ENCODE measurements at places on chromosomes 4 and X.

- DNase-seq = no peak
Observed at GRCh38 chrX:69119122-69119521, 46.1 kb downstream of the PJA1 start.

- no peak for DNase-seq
Observed at GRCh38 chr4:130110189-130110588, 1014.2 kb downstream of the C4orf33 start.

DNA sequence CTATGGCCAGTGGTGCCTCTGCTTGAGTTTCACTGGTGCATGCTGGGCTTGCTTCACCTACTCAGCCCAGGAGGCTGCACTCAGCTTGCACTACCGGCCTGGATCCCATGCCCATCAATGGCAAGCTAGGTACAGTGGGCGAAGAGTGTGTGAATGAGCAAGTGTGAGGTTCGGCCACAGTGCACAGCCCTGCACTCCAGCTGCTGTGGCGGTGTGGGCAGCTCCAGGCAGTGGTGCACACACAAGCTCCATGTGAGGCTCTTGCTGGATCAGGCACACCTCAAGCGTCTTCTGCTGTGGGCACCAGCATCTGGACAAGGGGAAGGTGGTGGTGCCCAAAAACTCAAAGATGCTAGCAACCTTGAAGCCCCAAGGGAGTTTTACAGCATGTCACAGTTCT, 820.9 kb upstream of the LCORL start:
- no peak for DNase-seq

DNA sequence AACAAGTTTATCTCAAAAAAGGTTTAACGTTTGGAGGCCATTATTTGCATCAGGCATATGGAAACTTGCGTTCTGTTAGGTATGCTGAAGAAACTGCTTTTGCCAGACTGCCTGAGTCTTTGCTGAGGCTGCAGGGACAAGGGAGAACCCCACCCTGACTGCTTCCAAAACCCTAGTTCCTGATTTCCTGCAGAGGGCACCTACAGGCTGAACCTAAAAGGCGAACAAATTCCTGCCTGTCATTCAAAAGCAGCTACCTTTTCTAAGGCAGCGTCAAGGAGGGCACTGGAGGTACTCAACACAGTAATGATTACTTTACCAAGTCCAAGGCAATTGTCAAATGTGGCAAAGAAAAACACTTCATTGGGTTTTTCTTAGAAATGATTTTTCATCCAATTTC, 578 bp upstream of the CORIN start:
- DNase-seq = no peak

DNA sequence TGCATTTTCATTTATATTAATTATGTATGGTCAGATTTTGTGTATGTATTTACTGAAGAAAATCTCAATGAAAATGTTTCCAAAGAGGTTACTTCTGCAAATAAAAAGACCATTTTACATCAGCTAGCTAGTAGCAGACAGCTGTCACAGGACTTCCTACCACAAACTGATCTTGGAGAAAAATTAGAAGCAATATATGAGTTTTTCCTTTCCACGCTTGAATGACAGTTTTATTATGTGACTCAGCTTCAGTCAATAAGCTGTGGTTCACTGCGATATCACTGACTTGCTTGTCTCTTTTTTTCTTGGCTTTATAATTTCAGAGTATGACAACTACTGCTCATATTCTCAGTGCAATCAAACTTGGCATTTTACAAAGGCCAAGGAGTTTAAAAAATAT, 787.4 kb upstream of the GALNTL6 start:
- DNase-seq = no peak

DNA sequence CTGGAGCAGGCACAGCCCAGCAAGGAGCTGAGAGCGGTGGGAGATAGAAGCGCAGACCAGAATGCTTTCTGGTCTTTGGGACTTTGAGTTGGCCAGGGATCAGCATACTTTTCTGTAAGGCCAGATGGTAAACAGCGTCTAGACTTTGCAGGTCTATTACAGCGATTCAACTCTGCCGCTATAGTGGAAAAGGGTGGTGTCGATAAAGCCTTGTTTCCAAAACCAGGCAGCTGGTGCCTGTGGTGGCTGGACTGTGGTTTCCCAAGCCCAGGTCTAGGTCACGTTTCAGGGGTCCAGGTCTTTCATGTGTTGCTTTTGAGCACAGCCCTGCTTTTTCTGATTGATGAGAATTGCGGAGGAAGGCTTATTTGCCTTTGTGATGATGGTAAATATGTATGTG, 40.1 kb downstream of the HTT-AS start:
- no peak for DNase-seq

- no peak for DNase-seq
Observed at GRCh38 chr4:134533068-134533467, 331.5 kb upstream of the PABPC4L start.

DNA sequence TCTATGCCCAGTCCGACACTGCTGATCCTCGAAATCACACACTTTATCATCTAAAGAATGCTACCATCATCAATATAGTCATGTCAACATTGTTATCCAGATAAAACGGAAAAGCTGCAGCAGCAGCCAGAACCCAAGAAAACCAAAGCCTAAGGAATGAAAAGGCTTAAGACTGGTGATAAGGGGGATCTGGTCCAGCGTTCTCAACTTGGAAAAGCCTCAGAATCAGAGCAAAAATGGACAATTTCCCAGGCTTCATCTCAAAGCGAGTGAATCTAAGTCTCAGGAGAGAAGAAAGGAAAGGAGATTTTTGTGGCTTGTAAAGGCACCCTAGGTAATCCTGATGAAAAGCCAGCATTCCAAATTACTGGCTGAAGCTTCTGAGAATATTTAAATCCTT, 8.2 kb downstream of the ZNF518B start:
- DNase-seq = no peak

DNA sequence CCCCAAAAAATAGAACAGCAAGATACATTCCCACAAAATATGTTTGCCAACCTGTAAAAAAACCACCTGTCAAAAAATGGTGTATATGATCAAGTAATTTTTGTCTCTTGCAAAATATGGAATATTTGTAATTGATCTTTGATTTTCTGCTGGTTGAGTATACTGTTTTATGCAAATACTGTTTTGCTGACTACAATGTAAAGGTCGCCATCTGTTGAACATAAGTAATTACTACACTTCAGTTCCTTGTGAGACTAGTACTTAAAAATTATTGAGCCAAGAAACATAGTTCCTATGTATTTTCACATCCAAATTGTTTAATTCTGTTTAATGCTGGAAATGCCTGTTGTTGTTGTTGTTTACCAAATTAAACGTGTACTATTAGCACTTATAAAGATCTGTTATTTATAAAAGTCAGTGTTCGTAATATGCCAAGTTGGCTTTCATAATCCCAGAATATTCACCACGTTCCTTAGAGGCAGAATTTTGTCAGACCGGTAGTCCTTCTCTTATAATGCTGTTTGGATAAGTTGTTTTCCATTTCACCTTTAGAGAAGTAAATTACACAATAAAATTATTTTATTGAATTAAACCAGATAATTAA, 144.2 kb downstream of the PDLIM5 start:
- DNase-seq = no peak

- DNase-seq = no peak
Observed at GRCh38 chr4:11546391-11547175, 117.9 kb upstream of the HS3ST1 start.

DNA sequence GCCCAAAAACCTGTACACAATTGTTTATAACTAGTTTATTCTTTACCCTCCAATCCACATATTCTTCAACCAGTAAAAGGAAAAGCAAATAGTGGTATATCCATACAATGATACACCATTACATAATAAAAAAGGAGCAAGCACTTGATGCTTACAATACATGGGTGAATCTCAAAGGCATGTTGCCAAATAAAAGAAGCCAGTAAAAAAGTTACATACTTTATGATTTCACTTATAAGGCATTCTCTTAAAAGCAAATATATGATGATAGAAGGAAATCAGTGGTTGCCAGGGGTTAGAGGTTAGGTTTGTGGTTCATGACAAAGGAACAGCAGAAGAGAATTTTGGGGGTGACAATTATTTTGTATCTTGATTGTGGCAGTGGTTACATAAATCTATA, 896.1 kb upstream of the LCORL start:
- DNase-seq = no peak

GRCh38 chr4:15809058-15809457, 30.9 kb downstream of the CD38 start:
- DNase-seq = no peak

GRCh38 chr4:8846046-8846720, 25.5 kb downstream of the HMX1 start:
- DNase-seq = no peak

DNA sequence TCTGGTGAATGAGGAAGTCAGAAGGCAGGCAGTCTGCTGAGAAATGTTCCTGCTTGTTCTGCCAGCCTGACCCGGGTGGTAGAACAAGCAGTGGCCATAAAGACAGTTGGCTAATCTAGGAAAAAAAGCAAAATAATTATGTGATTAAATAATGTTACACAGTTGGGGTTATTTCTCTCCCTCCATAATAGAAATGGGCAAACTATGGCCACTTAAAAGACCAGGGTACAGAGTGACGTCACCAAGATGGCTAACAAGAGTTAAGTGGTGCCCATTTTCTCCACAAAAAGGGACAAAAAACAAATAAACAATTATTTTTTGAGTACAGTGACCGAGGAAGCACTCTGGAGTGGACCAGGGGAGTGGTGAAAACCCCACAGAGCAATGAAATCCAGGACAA, 16.1 kb upstream of the SPANXD start:
- no peak for DNase-seq

DNA sequence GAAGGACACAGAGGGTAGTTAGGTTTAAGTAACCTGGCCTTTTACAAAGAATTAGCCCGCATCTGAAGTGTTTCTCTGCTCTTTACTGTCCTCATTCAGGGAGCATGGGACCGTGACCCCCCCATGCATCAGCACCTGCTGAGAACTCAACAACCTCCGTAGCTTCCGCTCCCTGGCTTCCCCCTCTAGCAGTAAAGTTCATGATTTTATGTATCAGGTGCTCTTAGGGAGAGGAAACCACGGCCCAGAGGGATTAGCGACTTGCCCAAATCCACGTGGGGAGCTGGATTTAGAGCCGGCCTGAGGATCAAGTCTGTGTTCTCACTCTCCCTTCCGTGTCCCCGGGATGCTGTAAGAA, 284.6 kb upstream of the GATB start:
- DNase-seq = no peak

- DNase-seq = no peak
Observed at GRCh38 chrX:72128881-72129280, 2.8 kb downstream of the RTL5 start.

GRCh38 chrX:18668071-18668835, 3.7 kb downstream of the RS1 start:
- DNase-seq = peak; percentile 60

- DNase-seq = no peak
Observed at GRCh38 chrX:5718651-5719050, 510.0 kb downstream of the NLGN4X start.

- peak; percentile 3 for DNase-seq
Observed at GRCh38 chr4:118850488-118851173, 14.7 kb upstream of the SEC24D start.

GRCh38 chrX:133985164-133985966, at the start of gene GPC3:
TSS of gene GPC3 (minus strand) at chrX:133985594.
- DNase-seq = no peak

DNA sequence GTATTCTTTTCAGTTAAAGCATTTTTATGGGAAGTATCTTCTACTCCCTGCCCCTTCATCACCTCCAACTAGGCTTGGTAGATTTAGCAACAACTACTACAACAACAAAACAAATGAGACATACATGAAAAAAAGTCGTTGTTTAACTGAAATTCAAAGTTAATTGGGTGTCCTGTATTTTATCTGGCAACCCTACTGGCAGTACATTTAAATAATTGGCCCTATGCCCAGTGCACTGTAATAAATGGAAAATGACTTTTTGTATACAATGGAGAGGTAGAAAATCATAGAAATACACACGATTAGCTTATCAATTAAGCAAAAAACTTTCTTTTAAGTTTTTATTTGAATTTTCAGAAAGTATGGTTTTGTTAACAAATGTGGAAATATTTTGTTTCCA, 21.4 kb upstream of the CLGN start:
- DNase-seq = no peak

DNA sequence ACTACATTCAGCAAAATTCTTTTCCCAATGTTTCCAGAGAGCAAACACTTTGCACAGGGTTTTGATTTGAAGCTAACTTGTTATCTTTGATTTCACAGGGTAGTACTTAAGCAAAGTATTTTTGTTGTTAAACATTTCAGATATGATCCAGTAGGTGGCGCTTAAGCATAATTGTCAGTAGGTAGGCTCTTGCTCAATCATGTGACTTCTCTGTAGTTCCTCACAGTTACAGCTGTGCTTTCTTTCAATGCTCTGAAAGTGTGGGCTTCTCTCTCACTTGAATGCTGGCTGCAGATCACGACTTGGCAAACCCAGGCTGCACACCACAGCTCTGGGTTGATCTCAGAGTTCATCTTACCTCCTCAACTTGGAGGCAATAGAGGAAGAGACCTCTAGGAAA, 1016.5 kb downstream of the SH3BGRL start:
- DNase-seq = no peak

- no peak for DNase-seq
Observed at GRCh38 chr4:38223306-38223705, 263.1 kb downstream of the PTTG2 start.

All from NCI-H187 (cell line).